ENCODE measurements at places on chromosomes 7 and 10. TPM values are rescaled to one million over a fixed set of nuclear protein-coding genes. Genes with fewer than 3 reads are reported as not detected.

- peaks cover 67% of the 10 kb centered on the region for H3K4me1 ChIP-seq
- DNase-seq, result no peak
- no peaks in the 10 kb centered on the region for H3K27me3 ChIP-seq
- H3K4me3 ChIP-seq, result no peak overlapping the region
Measured at GRCh38 chr7:23523486-23524075, 8.2 kb downstream of the TRA2A start.

- no peak overlapping the region for H3K27ac ChIP-seq
- H3K4me3 ChIP-seq, result no peak overlapping the region
- DNase-seq, result no peak
- H3K4me1 ChIP-seq, result no peaks in the 10 kb centered on the region
- H3K27me3 ChIP-seq, result peaks cover 4% of the 10 kb centered on the region
Measured at GRCh38 chr7:44519546-44519945, 21.6 kb downstream of the NPC1L1 start.

MARVELD1 gene
- total RNA-seq, result 1.1 TPM

TRIL gene
- total RNA-seq, result not detected

GRCh38 chr10:15370856-15371701 lies at the start of gene FAM171A1:
Gene FAM171A1, minus strand, starts transcription at chr10:15371289. Its CDS starts 237 bp downstream, at chr10:15371052.
- peak within 1 kb of the TSS; percentile 86 for H3K4me3 ChIP-seq
- peaks cover 21% of the 10 kb centered on the region for H3K27me3 ChIP-seq
- peak; percentile 64 for DNase-seq

GRCh38 chr10:7797582-7797981 lies 9.6 kb downstream of the ATP5F1C start:
- H3K4me3 ChIP-seq, result no peak overlapping the region
- peaks cover 8% of the 10 kb centered on the region for H3K36me3 ChIP-seq
- H3K4me1 ChIP-seq, result peaks cover 15% of the 10 kb centered on the region

GRCh38 chr7:120272261-120272660 lies 714 bp upstream of the KCND2 start:
- H3K36me3 ChIP-seq, result no peaks in the 10 kb centered on the region
- peaks cover 40% of the 10 kb centered on the region for H3K27me3 ChIP-seq
- no peak for DNase-seq
- H3K4me3 ChIP-seq, result no peak overlapping the region
- H3K4me1 ChIP-seq, result no peaks in the 10 kb centered on the region

PPIF gene
- total RNA-seq, result 29.1 TPM

DNA sequence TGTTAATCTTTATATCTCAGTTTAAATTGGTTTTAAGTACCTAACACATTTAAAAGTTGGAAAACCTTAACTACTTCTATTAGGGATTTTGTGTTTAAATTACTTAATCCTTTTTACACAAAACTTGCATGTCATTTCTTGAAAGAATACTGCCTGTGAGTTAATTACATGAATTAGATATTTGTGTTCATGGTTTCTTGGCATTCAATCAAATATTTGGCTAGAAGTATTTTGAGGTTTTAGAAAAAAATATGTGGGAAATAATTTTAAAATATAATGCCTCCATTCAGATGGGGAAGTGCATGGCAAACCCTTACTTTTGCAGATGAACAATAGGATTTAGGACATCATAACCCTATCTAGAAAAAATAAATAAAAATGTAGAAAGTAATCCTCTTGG lies 186.5 kb upstream of the SEMA3E start:
- no peaks in the 10 kb centered on the region for H3K36me3 ChIP-seq
- H3K4me1 ChIP-seq, result no peaks in the 10 kb centered on the region
- H3K4me3 ChIP-seq, result no peak overlapping the region
- H3K27ac ChIP-seq, result no peak overlapping the region
- H3K27me3 ChIP-seq, result no peaks in the 10 kb centered on the region
- no peak for DNase-seq

DNA sequence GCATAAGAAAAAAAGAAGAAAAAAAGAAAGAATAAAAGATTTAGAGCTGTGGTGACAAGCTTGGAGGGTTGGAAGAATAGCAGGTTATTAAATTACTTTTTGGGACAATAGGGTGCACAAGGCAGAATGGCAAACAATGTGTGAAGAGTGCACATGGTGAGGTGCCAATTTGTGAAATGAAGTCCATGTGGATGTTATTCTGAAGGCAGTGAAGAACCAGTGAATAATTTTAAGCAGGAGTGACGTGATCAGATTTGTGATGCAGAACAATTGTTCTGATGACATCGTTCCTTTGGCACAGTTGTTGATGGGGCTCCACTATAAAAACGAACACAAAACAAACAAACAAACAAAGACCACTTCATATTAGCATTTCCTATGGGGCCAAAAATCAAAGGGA lies 700.3 kb downstream of the NRG3 start:
- DNase-seq, result no peak
- H3K27ac ChIP-seq, result no peak overlapping the region
- H3K36me3 ChIP-seq, result no peaks in the 10 kb centered on the region
- no peak overlapping the region for H3K4me3 ChIP-seq

DNA sequence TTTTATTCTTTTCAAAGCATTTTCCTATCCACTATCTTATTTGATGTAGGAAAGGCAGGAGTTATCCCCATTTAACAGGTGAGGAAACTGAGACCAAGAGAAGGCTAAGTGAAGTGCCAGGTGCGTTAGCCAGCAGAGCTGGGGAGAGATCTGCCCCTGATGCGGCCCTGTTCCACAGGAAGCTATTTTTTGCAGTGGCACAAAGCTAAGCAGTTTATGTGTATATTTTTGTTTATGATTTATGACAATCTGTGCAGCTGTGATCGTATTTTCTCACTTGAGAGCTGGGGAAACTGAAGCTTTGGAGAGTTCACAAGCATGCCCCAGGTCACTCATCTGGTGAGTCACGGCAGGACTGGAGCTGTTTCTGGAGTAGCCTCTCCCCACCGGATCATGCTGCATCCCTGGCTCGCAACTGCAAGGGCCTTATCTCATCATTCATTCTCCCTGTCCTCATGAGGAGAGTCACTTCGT lies 38.8 kb downstream of the SLC29A3 start:
- no peak overlapping the region for H3K27ac ChIP-seq
- no peak for DNase-seq
- no peaks in the 10 kb centered on the region for H3K27me3 ChIP-seq
- H3K4me1 ChIP-seq, result no peaks in the 10 kb centered on the region
- peaks cover 17% of the 10 kb centered on the region for H3K36me3 ChIP-seq

CALD1 gene
- not detected for total RNA-seq

All from naive thymus-derived CD8-positive, alpha-beta T cell (primary cell).